ENCODE measurements at places on chromosomes 11 and 22.
A peak's percentile ranks its signal among the peaks of the same experiment; 100 is the strongest.

GRCh38 chr11:86202013-86202336 lies 42.6 kb upstream of the EED start:
- DNase-seq, result peak; percentile 26

GRCh38 chr22:36425977-36426523 lies 38.3 kb upstream of the MYH9 start:
- DNase-seq, result no peak

DNA sequence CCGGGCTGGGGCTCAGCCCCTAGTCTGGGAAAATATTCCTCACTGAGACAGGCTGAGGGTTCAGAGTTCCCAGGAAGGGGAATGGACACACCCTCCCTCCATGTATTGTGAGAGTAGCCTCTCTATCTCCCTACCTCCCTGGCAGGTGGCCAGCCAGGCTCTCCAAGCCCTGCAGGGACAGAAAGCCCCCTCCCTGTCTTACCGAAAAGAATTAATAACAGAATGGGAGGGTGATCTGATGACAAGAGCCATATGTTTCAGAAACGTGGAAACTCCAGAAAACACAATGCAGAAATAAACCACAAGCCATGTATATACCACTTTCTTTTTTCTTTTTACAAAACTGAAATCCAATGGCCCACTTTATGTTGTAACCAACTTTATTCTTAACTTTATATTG lies 140.0 kb downstream of the CHST1 start:
- no peak for DNase-seq

DNA sequence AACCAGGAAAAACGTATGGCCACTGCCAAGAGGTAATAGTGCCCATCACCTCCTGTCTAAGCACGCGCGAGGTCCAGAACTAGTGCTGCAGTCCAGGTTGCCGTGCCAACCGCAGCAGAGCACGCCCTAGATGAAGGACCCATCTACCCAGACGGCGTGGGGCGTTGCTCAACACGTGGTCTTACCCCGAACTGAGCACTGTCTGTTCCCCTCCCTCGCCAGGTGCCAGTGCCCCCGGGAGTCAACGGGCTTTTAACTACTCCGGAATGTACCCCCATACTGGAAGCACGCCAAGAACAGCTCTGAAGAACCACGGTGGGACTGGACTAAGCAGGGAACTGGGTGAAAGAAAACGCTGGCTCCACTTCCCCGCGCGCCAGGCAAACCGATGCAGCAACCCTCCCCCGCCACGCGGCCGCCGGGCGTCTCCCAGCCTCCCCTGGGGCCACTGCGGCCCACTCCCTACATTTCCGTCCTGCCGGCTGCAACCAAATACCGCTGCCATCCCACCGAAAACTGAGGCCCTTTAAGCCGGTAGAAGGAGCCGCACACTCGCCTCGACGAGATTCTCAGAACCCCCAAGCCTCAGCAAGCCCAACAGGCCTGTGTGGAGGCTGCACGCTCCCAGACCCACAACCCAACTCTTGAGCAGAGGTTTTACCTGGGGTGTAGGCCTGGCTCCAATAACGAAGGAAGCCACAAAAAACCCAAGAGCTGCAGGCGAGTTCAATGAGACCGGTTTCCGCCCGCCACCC lies at the start of gene HSPA8:
Gene HSPA8 (minus strand): TSS at position 734 of the 755 bp plus-strand sequence. CDS start 812 bp downstream, outside the sequence.
- DNase-seq, result peak; percentile 74

DNA sequence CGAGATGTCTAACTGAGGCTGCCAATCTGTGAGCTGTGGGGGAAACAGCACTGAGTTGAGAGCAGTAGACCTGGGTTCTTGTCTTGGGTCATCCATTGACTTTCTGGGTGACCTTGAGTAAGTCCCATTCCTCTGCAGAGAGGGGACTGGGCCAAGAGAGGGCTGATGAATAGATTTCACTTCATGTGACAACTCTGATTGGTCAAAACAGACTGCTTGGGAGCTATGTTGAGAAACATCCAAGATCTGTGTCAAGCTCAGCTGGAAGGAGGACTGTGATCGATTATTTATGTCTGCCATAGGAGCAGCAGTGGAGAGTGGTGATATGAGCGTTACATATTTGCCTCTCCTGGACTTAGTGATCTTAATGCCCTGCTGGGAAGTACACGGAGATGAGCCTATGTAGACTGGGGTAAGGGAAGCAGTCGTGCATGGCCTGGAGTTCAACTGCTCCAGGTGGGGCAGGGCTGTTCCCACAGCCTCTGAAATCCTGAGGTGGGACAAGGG lies 47.7 kb downstream of the OTOG start:
- DNase-seq, result no peak
